AG10803 (cell line): ENCODE measurements at places on chromosomes 4 and X.
A peak's percentile ranks its signal among the peaks of the same experiment; 100 is the strongest.

GRCh38 chrX:134935276-134935675, 55.5 kb upstream of the SMIM10 start:
- peak; percentile 6 for DNase-seq

- DNase-seq: no peak
These were observed 291.1 kb downstream of the KLHL4 start for GRCh38 chrX:87808576-87809243.

GRCh38 chr4:153204728-153205648, 745 bp downstream of the TRIM2 start:
- no peak for DNase-seq

- no peak for DNase-seq
These were observed 12.4 kb upstream of the CTBP1 start for GRCh38 chr4:1261107-1261928.

DNA sequence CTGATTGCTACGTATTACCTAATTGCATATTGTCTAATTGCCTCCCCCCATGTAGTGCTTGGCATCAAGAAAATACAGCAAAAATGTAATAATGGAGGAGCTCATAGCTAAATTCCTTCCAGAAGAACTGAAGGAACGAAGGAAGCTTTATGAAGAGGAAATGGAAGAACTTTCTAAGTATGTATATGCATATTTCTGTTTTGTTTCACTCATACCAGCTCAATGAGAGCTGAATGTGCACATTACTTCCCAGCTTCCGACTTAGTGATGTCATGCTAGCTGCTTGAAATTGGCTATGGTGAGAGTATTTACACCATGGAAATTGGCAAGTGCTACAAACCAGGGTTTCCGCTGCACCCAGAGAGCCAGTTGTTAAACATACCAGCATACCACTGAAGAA, 34.7 kb downstream of the LONRF3 start:
- DNase-seq: no peak

DNA sequence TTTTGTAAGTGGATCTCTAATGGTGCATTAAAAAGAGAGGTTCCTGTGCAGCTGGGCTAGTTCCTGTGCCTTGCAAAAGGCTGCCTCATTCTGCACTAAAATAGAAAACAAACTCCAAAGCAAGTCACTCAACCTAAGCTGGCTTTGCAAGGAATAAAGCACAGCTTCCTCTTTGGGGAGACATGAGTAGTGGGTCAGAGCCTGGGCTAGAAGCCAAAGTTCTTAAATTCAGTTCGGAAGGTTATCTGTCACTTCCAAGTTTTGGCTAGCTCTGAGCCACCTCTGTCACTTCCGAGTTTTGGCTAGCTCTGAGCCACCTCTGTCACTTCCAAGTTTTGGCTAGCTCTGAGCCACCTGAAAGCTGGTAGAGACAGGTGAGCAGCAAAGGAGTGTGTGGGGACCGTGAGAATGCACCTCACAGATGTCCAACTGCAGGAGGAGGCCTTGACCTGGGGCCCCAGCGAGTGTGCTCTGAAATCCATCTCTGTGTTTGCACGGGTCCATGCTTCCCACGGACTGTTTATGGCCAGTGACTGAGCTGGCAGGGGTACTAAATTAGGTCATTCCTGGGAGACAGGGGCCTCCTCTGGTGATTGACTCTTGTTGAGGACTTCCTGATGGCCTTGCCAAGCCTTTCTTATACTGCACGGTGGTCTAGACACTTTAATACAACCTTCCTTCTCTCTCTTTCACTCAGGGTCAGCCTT, 36.4 kb upstream of the MAMLD1 start:
- no peak for DNase-seq

- DNase-seq: no peak
These were observed 207.2 kb upstream of the NPY2R start for GRCh38 chr4:155001251-155001650.

DNA sequence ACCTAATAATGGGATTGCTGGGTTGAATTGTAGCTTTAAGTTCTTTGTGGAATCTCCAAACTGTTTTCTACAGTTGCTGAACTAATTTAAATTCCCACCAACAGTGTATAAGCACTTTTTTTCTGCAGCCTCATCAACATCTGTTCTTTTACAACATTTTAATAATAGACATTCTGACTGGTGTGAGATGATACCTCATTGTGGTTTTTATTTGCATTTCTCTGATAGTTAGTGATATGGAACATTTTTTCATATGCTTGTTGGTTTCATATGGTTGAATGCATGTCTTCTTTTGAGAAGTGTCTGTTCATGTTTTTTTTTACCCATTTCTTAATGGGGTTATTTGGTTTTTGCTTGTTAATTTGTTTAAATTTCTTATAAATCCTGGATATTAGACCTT, 1718.9 kb downstream of the C4orf33 start:
- no peak for DNase-seq

DNA sequence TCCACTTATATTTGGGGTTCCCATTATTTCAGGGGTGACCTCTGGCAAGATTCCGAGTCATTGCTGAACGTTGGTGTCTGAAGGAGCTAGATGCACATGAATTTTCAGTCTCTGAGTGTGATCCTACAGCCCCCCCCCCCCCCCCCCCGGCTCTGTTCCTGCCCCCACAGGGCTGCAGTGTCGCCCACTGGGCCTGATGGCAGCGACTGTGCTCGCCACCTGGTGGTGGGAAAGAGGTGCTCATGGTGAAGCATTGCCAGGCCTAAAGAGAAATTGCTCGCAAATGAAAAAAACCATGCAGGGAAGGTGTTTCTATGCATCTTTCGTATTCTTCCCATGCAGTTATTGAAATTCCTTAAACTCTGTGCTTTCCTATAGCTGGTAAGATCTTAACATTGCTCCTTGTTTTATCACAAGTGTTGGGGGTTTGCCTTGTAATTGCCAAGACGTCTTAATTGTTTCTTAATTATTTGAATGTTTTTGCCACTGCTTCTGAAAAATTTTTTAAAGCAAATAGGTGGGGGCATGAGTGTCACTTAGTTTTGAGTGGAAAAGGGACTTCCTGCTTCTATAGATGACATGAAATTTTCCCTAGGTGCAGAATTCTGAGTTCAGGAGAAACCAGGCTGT, 63.2 kb downstream of the CLDN22 start:
- DNase-seq: peak; percentile 54

DNA sequence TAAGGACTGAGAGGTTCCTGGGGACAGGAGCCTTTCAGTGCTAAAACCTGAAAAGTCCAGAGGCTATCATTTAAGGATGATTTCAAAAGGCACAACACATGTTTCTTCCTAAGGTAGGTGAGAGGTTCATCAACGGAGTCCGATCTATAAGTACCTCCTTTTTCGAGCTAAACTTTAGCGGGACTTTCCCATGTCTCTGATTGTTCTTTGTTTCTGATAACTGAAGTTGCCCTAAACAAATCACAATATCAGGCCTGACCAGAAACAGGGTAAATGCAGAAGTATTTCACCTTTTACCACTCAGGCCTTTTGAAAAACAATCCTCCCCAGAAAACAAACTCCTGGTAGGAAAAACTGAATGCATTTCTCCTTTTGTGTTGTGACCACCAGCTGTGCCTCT, 17.6 kb downstream of the PIR start:
- no peak for DNase-seq
